ENCODE measurements at places on chromosomes 5 and 9.

DNA sequence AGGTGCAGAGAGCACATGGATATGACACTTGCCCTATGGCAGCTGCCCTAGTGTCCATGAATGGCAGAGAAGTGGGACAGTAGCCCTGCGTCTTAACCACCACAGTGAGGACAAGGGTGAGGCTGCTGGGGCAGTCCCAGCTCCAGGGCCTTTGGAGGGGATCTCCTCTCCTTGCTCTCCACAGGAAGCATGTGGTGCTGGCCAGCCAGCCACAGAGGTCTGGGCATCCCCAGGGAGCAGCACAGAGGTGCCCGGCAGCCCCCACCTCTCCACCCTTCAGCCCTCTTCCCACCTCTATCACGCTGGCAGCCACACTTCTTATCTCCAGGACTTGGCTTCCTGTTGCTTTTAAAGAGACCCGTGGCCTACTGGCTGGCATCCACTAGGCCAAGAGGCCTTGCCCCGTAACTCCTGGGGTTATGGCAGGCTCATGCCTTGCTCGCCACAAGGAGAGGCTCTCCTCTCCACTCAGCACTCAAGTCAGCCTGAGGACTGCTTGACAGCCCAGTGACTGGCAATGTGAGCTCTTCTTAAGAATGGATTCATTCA lies 21.9 kb downstream of the CSF2 start:
- DNase-seq, result no peak

DNA sequence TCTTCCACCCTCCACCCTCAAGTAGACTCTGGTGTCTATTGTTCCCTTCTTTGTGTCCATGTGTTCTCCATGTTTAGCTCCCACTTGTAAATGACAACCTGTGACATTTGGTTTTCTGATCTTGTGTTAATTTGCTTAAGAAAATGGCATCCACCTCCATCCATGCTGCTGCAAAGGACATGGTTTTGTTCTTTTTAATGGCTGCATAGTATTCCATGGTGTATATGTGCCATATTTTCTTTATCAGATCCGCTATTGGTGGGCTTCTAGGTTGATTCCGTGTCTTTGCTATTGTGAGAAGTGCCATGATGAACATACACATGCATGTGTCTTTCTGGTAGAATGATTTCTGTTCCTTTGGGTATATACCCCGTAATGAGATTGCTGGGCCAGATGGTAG lies 163.4 kb upstream of the ITGA1 start:
- no peak for DNase-seq

DNA sequence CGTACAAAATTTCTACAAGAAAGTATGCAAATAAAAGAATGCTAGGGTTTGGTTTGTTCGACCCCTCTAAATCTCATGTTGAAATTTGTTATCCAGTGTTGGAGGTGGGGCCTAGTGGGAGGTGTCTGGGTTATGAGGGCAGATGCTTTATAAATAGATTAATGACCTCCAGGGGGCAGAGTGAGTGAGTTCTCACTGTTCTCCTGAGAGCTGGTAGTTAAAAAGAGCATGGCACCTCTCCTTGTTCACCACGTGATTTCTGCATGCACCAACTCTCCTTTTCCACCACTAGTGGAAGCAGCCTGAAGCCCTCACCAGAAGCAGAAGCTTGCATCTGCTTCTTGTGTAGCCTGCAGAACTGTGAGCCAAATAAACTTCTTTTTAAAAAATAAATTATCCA lies 50.4 kb upstream of the FAM170A start:
- DNase-seq, result no peak

DNA sequence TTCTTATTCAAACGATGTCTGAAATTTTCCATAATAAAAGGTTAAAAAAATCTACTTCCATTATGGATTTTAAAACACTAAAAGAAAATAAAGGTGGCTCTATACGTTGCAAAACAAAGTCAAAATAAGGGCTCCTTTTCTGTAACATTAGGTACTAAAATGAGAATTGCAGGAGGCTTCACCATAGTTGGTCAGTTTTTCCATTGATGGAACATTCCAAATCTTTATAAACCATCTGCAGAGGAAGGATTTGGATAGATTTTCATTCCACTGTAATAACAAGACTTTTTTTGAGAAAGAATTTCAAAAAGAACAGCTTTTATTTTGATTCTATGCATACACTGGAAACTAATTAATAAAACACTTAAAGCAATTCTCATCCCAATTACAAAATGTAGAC lies 145.6 kb downstream of the LURAP1L start:
- no peak for DNase-seq

- DNase-seq, result no peak
Measured at GRCh38 chr9:100170556-100170955, 71.5 kb downstream of the INVS start.

DNA sequence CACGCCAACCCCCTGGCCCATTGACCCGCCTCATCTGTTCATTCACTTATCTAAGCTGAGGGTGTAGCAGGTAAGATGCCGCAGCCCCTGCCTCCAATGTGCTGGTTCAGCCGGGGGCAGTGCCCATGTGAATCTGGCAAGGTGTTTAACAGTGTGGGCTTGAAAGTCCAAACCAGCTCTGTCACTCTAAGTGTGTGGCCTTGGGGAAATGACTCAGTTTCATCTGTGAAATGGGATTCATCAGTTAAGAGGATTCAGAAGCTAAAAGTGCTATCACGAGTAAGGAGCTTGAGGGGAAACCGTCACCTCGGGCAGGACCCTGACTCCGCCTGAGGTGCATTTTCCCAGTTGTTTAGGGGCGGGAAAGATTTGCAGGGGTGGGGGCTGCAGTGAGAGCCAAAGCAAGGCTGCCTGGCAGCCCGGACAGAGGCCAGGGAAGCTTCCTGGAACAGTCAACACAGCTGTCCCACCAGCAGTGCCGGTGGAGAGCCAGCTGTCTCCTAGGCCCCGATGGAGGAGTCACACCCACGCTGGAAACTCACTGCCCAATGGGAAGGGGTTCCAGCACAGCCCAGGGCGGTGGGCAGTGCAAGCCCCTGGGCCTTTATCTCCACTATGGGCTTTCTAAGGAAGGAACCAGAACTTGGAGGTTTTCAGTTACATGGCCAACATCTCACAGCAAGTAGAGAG lies 9.7 kb upstream of the URM1 start:
- DNase-seq, result no peak

GRCh38 chr5:105877592-105877991 lies 1793.1 kb downstream of the EFNA5 start:
- DNase-seq, result no peak

- DNase-seq, result no peak
Measured at GRCh38 chr9:1208157-1208556, 158.0 kb downstream of the DMRT2 start.

- no peak for DNase-seq
Measured at GRCh38 chr5:179267071-179267670, 78.1 kb downstream of the ADAMTS2 start.

DNA sequence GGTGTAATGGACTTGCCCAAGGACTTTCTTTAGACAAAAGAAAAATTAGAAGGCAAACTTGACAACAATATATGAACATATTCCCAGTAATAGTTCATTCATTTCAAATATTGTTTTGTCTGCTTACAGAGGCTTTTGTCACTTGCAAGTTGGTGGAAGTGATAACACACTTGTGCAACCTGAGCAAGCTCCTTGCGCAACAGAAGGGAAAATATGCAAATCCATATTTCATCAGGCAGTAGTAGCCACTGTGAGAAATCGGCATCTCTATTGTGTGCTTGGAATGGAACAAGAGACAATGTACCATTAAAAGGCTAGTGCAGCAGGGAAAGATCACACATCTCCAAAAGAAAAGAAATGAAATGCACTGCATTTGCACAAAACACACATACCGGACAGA lies 125.3 kb upstream of the RASEF start:
- DNase-seq, result no peak

GRCh38 chr9:33468797-33469621 lies 4.7 kb downstream of the NOL6 start:
- no peak for DNase-seq

- peak; percentile 59 for DNase-seq
Measured at GRCh38 chr9:112348257-112349007, 15.0 kb upstream of the PTBP3 start.

- DNase-seq, result no peak
Measured at GRCh38 chr9:90420211-90420610, 222.4 kb downstream of the DIRAS2 start.

DNA sequence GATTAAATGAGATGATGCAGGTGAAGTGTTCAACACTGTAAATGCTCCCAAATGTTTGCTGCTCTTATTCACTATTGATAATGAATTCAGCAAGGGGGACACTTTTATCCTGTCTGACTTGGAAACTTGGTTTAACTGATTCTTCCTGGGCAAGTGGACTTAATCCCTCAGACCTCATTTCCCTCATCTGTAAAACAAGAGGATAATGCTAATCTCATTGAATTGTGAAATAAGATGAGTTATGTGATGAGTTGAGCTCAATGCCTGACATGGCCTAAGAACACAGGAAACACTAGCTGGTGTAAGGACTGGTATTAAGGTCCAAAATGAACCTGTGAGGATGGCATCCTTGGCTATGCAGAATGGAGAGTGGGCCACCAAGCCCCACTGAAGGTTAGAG lies 23.3 kb downstream of the TNFSF15 start:
- DNase-seq, result no peak

GRCh38 chr5:82106207-82106606 lies 134.4 kb downstream of the ATG10 start:
- DNase-seq, result no peak

- DNase-seq, result no peak
Measured at GRCh38 chr5:87765009-87765408, 352.3 kb upstream of the CCNH start.

Measured in stimulated activated CD8-positive, alpha-beta memory T cell treated with anti-CD3 and anti-CD28 coated beads, Interleukin-2, amount 100 ng/mL, for 1 hour (primary cell).